Panc1 (cell line): ENCODE measurements at places on chromosomes 11 and 22. TPM values are rescaled to one million over a fixed set of nuclear protein-coding genes. Genes with fewer than 3 reads are reported as not detected.

TEX12 gene
- total RNA-seq = 0.23 TPM

LIF gene
- 34.4 TPM for total RNA-seq

MMP13 gene
- 0.15 TPM for total RNA-seq

NRGN gene
- 5.7 TPM for total RNA-seq

MRTFA gene
- total RNA-seq = 62.1 TPM

CHCHD10 gene
- total RNA-seq = 84.4 TPM

GAL gene
- 16.5 TPM for total RNA-seq

DNA sequence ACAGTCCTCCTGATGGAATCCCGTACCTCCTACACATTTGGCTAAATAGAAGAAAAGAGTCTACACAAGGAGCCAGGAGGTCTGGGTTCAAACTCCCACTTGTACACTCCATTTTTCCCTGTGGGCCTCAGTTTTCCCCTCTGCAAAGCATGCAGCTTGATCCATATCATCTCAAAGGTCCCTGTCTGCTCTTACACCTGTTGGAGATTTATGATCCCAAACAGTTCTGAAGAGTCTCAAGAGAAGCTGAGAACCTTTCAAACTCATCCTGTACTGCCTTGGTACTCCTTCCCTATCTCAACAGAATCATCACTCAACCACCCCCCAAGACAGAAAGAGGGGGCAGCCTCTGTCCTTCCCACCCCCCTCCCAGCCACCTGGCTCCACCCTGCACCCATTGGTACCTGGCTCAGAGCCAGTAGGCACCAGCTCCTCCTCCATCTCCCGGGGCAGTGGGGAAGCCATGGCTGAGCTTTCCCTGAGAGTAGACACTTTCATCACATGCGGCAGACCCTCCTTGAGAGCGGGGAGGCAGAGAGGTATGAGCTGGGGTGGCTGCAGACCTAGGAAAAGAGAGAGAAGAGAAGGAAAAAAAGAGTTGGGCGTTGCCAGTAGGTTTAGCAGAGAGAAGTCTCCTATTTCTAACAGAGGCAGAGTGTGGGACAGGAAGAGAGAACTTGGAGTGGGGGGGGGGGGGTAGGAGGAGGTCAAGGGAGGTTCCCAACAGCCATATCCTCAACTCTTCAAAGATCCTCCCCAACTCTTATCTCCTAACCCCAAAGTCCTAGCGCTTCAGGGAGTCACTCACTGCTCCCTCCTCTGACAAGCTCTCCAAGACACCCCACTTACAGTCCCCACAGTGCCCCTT lies 3.1 kb downstream of the TNKS1BP1 start:
- H3K27me3 ChIP-seq = no peaks in the 10 kb centered on the region
- H3K36me3 ChIP-seq = no peaks in the 10 kb centered on the region
- no peak for DNase-seq
- H3K4me3 ChIP-seq = peak overlapping the region; percentile 71; the same call in 1 of the 2 replicates
- H3K27ac ChIP-seq = peak overlapping the region; percentile 86
- H3K4me1 ChIP-seq = peaks cover 39% of the 10 kb centered on the region

GRCh38 chr11:78420255-78420764 lies 2.7 kb upstream of the GAB2 start:
- H3K27me3 ChIP-seq = peaks cover 2% of the 10 kb centered on the region; the same call in 1 of the 2 replicates
- no peak for DNase-seq
- no peak overlapping the region for H3K27ac ChIP-seq
- peaks cover 33% of the 10 kb centered on the region for H3K4me1 ChIP-seq
- no peaks in the 10 kb centered on the region for H3K36me3 ChIP-seq

GRCh38 chr11:65529475-65530156 lies 4.7 kb downstream of the SCYL1 start:
- no peak overlapping the region; the same call in 1 of the 2 replicates for H3K27ac ChIP-seq
- no peaks in the 10 kb centered on the region for H3K27me3 ChIP-seq
- peaks cover 5% of the 10 kb centered on the region; the same call in 1 of the 2 replicates for H3K4me1 ChIP-seq
- DNase-seq = no peak
- H3K4me3 ChIP-seq = no peak overlapping the region

DNA sequence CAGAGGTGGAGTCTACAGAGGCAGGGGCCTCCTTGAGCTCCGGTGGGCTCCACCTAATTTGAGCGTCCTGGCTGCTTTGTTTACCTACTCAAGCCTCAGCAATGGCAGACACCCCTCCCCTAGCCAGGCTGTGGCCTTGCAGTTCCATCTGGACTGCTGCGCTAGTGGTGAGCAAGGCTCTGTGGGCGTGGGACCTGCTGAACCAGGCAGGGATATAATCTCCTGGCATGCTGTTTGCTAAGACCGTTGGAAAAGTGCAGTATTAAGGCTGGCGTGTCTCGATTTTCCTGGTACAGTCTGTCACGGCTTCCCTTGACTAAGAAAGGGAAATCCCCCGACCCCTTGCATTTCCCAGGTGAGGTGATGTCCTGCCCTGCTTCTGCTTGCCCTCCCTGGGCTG lies 77.7 kb downstream of the GDPD4 start:
- DNase-seq = no peak
- H3K4me3 ChIP-seq = no peak overlapping the region
- no peaks in the 10 kb centered on the region for H3K36me3 ChIP-seq
- H3K27me3 ChIP-seq = peaks cover 10% of the 10 kb centered on the region; the same call in 1 of the 2 replicates
- no peaks in the 10 kb centered on the region for H3K4me1 ChIP-seq

DNA sequence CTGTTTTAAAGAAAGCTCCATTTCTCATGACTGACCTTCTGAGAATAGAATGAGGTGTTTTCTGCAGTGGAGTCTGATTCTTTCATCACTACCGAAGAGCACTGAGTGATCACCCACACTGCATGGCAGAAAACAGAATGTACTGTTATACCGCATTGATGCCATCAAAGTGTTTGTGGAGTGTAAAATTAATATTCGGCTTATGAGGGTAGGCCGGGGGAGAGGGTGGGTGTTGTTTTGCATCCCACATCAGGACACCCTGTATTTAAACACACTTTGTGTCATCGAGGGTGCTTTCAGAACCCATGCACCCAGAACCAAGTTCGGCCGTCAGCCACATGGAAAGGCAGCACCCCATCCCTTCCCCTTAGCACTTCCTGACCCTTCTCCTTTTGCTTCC lies 41.3 kb upstream of the ETS1 start:
- DNase-seq = no peak
- no peak overlapping the region for H3K27ac ChIP-seq
- H3K36me3 ChIP-seq = no peaks in the 10 kb centered on the region
- H3K4me1 ChIP-seq = no peaks in the 10 kb centered on the region

GRCh38 chr11:102850973-102851745 lies 7.8 kb upstream of the MMP3 start:
- H3K4me3 ChIP-seq = no peak overlapping the region
- H3K27ac ChIP-seq = no peak overlapping the region
- DNase-seq = no peak
- H3K27me3 ChIP-seq = peaks cover 23% of the 10 kb centered on the region; the same call in 1 of the 2 replicates

DNA sequence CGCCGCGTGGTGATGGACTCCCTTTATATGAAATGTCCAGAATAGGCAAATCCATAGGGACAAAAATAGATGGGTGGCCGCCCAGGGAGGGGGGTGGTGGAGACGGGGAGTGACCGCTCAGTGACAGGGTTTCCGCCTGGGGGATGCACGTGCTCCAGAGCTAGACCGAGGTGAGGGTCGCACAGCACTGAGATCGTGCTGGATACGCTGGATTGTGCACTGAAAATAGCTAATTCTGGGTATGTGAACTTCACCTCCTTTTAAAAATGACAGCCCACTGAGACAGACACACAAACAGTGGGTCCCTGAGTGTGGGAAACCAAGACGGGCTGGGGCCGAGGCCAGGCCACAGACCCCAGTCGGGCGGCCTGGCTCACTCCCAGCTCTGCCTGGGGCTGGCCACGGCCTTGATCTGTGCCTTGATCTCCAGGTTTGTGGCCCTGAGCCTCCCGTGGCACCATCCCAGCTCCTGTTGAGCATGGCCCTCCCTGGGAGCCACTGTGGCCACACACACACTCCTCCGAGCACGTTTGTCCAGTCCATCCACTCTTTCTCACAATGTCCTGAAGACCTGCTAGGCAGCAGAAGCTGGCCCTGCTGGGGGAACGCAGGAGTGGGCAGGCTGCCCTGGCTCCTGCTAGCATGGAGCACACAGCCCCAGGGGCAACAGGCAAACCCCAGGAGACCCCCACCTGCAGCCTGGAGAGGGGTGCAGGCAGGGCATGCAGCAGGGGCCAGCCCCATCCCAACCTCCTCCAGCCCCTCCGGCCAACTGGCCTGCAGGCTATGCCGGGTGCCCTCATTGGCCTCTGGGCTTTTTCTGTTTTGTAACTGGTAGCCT lies 41.0 kb upstream of the TH start:
- no peak for DNase-seq
- no peaks in the 10 kb centered on the region; the same call in 1 of the 2 replicates for H3K27me3 ChIP-seq
- H3K4me1 ChIP-seq = no peaks in the 10 kb centered on the region
- H3K36me3 ChIP-seq = no peaks in the 10 kb centered on the region
- H3K27ac ChIP-seq = no peak overlapping the region
- no peak overlapping the region for H3K4me3 ChIP-seq

GRCh38 chr11:119447664-119448242 lies 24.8 kb upstream of the THY1 start:
- no peaks in the 10 kb centered on the region for H3K27me3 ChIP-seq
- no peak for DNase-seq
- H3K4me1 ChIP-seq = no peaks in the 10 kb centered on the region
- no peak overlapping the region for H3K27ac ChIP-seq
- H3K36me3 ChIP-seq = no peaks in the 10 kb centered on the region
- no peak overlapping the region for H3K4me3 ChIP-seq

DNA sequence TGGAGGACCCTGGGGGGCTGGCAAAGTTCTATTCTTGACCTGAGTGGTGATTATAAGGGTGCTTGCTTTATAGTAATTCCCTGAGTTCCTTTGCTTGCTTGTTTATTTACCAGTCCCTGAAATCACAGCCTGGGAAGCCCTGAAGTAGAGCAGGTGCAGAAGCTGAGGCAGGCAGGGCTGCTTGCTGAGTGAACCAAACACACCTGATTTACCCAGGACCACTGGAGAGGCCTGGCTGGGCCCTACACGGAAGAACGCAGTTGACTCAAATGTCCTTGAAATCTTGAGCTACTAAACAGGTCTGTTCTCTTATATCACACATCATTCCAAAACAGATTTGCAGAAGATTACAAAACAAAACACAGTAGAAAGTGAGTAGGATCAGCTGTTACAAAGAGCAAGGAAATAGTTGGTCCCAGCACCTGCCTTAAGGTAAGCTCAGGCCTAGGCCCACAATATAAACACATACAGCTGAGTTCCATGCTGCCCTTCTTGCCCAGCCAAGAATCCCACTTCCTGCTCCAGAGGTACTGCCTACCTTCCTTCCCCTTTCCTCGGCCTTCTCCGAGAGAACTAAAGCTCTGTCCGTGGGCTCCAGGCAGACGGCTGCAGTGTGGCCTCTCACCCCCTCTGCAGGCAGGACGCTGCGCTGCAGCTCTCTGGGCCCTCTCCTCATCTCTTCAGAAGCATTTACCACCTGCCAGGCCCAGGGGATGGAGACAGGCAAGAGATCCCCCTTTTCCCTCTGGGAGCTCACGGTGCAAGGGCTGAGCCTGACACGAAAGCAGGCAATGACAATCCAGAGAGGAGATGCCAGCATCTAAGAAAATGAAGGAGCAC lies 46.1 kb upstream of the SCUBE2 start:
- H3K36me3 ChIP-seq = peaks cover 25% of the 10 kb centered on the region
- peak; percentile 61 for DNase-seq
- H3K27ac ChIP-seq = peak overlapping the region; percentile 37
- H3K27me3 ChIP-seq = no peaks in the 10 kb centered on the region
- H3K4me1 ChIP-seq = peaks cover 39% of the 10 kb centered on the region

DNA sequence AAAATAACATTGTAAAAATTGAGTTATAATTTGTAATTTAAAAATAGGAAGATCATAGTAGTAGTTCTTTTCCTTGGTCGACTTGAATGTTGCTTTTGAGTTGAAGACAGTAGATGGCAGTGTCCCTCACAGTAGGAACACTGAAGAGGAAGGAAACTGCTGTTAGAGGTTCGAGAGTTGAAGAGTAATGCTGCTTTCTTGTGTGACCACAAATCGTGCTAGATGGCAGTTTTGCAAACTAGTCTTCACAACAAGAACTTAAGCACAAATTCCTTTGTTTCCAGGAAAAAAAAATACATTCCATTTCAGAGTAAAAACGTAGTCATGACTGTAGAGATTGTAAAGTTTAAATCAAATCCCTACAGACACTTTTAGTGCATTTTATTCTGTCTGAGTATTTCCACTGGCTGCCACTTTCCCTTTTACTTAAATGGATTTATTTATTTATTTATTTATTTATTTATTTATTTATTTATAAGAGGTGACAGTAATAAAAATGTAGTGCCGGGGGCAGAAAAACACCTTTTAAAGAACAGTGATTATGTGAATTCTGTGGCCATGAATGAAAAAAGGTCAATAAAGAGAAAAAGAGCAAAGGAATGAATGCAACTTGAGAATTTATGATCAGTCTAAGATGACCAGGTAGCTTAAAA lies 54.6 kb downstream of the SPECC1L start:
- no peak for DNase-seq
- H3K27ac ChIP-seq = no peak overlapping the region

GRCh38 chr22:43521716-43522115 lies 109.9 kb downstream of the MPPED1 start:
- no peaks in the 10 kb centered on the region for H3K27me3 ChIP-seq
- H3K4me1 ChIP-seq = no peaks in the 10 kb centered on the region
- peak; percentile 55 for DNase-seq
- no peaks in the 10 kb centered on the region for H3K36me3 ChIP-seq

GRCh38 chr11:75771646-75772410 lies 3.2 kb downstream of the DGAT2 start:
- no peaks in the 10 kb centered on the region for H3K27me3 ChIP-seq
- no peak overlapping the region for H3K27ac ChIP-seq
- peaks cover 11% of the 10 kb centered on the region; the same call in 1 of the 2 replicates for H3K4me1 ChIP-seq
- H3K4me3 ChIP-seq = no peak overlapping the region

GRCh38 chr11:83172551-83172950 lies 15.6 kb downstream of the PCF11 start:
- peaks cover 11% of the 10 kb centered on the region; the same call in 1 of the 2 replicates for H3K4me1 ChIP-seq
- DNase-seq = no peak
- peaks cover 53% of the 10 kb centered on the region for H3K36me3 ChIP-seq
- H3K27ac ChIP-seq = no peak overlapping the region
- H3K4me3 ChIP-seq = no peak overlapping the region

DNA sequence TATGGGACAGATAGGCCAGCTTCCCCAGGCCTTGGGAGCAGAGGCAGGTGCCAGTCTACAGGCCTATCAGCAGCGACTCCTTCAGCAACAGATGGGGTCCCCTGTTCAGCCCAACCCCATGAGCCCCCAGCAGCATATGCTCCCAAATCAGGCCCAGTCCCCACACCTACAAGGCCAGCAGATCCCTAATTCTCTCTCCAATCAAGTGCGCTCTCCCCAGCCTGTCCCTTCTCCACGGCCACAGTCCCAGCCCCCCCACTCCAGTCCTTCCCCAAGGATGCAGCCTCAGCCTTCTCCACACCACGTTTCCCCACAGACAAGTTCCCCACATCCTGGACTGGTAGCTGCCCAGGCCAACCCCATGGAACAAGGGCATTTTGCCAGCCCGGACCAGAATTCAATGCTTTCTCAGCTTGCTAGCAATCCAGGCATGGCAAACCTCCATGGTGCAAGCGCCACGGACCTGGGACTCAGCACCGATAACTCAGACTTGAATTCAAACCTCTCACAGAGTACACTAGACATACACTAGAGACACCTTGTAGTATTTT lies 26.6 kb upstream of the L3MBTL2 start:
- H3K27me3 ChIP-seq = no peaks in the 10 kb centered on the region
- no peaks in the 10 kb centered on the region for H3K4me1 ChIP-seq
- DNase-seq = no peak
- no peak overlapping the region for H3K4me3 ChIP-seq
- peaks cover 8% of the 10 kb centered on the region for H3K36me3 ChIP-seq

GRCh38 chr11:15911377-15912044 lies 444.8 kb downstream of the SOX6 start:
- H3K36me3 ChIP-seq = no peaks in the 10 kb centered on the region
- H3K4me1 ChIP-seq = no peaks in the 10 kb centered on the region
- DNase-seq = no peak
- H3K4me3 ChIP-seq = no peak overlapping the region
- no peak overlapping the region for H3K27ac ChIP-seq
- no peaks in the 10 kb centered on the region for H3K27me3 ChIP-seq
